ENCODE measurements at places on chromosomes 1 and 21.

GRCh38 chr1:207115269-207115668, 11.2 kb downstream of the C4BPA start:
- DNase-seq, result no peak

- no peak for DNase-seq
These were observed 5.3 kb downstream of the TNFRSF14 start for GRCh38 chr1:2561446-2561845.

DNA sequence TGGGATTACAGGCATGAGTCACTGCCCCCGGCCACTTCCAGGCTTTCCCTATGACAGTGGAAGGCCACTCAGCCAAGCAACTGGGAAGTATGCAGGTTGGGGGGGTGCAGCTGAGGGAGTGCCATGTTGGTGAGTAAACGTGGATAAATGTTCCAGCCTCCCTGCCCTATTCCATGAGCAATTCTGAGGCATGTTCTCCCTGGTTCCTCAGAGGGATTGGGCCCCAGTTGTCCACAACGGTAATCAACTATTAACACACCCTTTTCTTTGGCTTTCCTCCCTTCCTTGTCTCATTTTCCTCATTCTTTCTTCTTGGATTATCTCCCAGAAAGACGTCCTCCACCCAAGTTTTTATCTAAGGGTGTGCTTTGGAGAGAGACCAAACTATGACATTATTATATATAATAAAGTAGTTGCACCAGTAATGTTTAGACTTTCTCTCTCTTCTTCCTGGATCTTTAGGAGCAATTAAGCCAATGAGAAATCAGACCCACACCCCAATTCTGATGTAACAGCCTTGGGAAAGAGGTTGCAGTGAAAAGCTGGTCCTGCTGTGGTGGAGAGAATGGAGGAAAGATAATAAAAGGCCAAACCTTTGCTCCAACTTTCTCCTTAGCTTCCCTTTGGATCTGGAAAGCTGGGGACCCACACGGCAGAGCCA, 6.8 kb upstream of the SLAMF9 start:
- DNase-seq, result no peak

DNA sequence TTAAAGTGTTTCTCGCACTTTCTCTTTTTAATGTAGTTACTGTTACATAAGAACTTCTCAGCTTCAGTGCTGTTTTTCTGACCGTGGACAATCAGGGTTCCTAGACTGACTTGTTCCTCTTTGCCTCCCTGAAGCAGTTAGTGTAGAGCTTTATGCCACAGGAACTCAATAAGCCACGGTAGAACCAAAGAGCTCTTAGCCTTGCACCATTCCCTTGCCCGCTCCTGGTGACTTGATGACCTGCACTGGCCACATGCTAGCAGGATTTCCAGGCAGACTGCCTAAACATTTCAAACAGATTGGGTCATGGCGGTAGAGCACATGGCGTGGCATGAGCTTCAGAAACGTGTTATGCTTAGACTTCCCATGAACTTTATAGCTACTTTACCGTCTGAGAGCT, 18.8 kb upstream of the FASLG start:
- no peak for DNase-seq

DNA sequence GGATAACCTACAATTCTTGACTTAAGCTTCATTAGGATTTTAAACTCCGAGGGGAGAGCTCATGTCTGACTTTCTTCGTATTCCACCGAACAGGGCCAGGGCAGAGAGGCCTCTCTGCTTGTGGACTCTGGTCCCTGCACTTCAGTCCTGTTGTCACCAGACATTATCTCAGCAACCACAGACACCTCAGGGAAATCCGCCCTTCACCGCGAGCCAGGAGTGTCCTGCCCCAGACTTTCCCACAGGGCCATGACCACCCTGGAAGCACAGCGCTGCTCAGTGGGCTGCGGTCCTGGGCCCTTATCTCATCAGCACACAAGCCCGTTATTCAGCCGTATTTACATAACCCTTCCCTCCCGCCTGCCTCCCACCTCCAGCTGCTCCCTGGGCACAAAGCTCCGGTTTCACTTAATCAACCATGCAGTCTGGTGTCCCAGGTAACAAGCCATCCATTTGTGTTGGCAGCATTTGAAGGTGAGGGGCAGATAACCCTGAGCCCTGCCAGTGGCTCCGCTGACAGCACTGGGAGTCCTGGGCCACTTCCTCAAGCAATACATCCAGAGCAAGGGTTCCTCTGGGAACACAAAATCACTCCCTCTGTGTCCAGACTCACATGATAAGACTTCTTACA, 122.8 kb upstream of the RAB4A start:
- peak; percentile 92 for DNase-seq
